Activated T-cell treated with anti-CD3 and anti-CD28 coated beads, Interleukin-2, amount 50 U/mL, for 72 hours (primary cell): ENCODE measurements at places on chromosomes 16 and 17. TPM values are rescaled to one million over a fixed set of nuclear protein-coding genes. Genes with fewer than 3 reads are reported as not detected.

The MYH3 gene
- total RNA-seq, result 5.4 TPM

The PLA2G10 gene
- total RNA-seq, result not detected

The HS3ST6 gene
- not detected for total RNA-seq

The TMEM208 gene
- total RNA-seq, result 31.0 TPM

The KRT40 gene
- total RNA-seq, result not detected

The EMC6 gene
- total RNA-seq, result 45.0 TPM

The CD300H gene
- total RNA-seq, result not detected

The MT1M gene
- total RNA-seq, result not detected

The TMC7 gene
- 0.10 TPM for total RNA-seq

The GP1BA gene
- not detected for total RNA-seq

The EPX gene
- not detected for total RNA-seq

The TNK1 gene
- total RNA-seq, result 6.5 TPM

The ZSCAN10 gene
- 0.28 TPM for total RNA-seq
